ENCODE measurements at places on chromosomes 1 and 21. TPM values are rescaled to one million over a fixed set of nuclear protein-coding genes. Genes with fewer than 3 reads are reported as not detected.
A peak's percentile ranks its signal among the peaks of the same experiment; 100 is the strongest.

DNA sequence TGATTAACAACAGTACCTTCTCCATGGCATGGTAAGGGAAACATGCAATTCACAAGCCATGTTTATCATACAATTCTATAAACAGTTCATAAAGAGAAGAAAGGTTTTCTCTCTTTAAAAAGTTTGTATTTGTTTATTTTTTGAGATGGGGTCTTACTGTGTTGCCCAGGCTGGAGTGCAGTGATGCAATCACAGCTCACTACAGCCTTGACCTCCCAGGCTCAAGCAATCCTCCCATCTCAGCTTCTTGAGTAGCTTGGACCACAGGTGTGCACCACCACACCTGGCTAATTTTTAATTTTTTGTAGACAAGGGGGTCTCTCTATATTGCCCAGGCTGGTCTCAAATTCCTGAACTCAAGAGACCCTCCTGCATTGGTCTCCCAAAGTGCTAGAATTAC, 28.0 kb downstream of the SLC37A1 start:
- DNase-seq: no peak

Gene SLC30A2
- 0.13 TPM for total RNA-seq

GRCh38 chr21:26934383-26934782, 32.5 kb downstream of the ADAMTS5 start:
- no peak for DNase-seq

GRCh38 chr1:161216945-161217712, 2.0 kb downstream of the FCER1G start:
- DNase-seq: no peak

DNA sequence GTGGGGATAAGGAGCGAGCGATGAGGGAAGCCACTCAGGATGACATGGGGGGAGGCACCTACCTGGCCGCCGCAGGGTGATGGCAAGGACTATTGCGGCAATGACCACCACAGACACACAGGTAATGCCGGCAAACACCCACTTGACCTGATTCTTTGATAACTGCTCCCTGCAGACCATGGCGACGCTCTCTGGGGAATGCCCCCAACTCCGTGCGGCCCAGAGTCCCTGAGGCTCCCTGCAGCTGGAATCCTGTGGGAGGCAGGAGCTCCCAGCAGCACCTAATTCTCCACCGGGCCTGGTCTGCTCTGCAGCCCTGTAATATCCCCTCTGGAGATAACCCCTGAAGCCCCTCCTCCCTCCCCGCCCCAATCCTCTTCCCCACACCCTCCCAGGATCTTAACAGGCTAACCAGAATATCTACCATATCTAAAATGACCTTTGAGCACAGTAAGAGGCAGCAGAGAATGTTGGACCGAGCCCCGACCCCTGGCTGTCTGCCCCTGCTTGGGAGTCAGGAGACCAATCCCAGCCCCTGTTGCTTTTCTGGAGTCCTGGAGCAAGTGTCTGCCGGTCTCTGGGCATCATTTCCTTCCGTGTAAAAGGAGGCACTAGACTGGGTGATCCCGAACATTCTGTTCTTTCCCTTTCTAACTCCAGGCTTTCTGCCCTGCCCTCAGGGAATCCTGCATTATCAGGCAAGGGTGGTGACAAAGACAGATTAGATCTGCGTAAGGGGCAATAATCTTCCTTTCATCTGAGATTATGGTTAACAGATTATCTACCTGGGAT, at the start of gene FAM151A:
FAM151A (minus strand) TSS at position 310 of the 792 bp plus-strand sequence; CDS start at position 180, 130 bp downstream.
- no peak for DNase-seq

DNA sequence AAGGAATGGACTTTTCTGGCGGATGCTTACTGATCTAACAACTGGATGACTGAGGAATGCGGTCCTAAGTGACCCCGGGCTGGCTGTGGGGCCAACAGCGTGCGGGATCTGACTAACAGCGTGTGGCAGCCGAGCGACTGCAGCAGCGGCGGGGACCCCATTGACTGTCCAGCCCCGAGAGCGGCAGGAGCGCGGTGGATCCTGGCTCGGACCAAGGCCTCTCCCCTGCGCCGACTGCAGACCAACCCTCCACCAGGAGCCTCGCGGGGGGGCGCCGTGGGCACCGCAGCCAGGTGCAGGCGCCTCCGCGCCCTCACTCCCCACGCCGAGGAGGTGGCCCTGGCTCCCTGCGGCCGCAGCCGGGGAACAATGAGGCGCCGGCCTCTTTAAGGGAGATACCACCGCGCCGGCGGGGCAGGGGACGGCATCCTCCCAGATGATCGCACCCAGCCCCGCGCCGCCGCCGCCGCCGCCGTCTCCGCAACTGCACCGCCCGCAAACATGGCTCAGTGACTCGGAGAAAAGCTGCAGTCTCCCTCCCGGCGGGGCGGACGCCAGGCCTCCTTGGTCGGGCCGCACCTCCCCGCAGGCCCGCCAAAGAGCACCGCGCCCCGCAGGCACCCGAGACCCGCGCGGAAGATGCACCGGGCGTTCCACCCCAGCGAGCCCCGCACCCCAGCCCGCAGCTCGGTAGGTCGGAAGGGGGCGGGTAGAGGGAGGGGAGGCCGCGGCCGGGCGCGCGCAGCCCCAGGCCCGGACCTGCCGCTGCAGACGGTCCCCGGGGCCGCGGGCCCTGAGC, 694 bp upstream of the PDIK1L start:
- DNase-seq: peak; percentile 80

- DNase-seq: no peak
These were observed 668 bp downstream of the CBR3 start for GRCh38 chr21:36135391-36136102.

- DNase-seq: no peak
These were observed 499.1 kb upstream of the RUNX1 start for GRCh38 chr21:35547946-35548774.

Gene FCER1A
- not detected for total RNA-seq

GRCh38 chr1:232306269-232306961, 323.5 kb downstream of the SIPA1L2 start:
- DNase-seq: no peak

Gene CRABP2
- total RNA-seq: 70.4 TPM

DNA sequence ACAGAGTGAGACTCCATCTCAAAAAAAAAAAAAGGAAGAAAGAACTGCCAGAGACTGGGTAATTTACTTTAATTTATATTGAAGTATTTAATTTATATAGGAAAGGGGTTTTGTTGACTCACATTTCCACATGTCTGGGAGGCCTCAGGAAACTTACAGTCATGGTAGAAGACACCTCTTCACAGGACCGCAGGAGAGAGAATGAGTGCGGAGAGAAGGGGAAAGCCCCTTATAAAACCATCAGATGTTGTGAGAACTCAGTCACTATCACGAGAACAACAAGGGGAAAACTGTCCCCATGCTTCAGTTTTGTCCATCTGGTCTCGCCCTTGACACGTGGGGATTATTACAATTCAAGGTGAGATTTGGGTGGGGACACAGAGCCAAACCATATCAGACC, 25.8 kb upstream of the PPP1R8 start:
- no peak for DNase-seq

DNA sequence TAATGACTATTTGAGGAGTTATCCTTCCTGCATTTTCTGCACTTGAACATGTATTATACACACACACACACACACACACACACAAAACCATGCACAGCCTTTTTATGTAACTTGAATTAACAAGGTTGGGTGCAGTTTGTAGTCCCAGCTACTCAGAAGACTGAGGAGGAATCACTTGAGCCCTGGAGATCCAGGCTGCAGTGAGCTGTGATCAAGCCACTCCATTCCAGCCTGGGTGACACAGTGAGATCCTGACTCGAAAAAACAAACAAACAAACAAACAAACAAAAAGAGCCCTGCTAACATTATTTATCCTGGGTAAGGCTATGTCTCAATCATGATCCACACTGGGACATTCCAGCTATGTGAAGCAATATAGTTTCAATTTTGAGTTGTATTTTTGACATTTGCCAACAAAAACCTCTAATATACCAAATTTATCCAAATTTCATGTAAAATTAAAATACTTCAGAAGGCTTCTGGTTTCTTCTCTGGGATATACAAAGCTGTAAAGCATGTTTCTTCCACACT, 156.8 kb downstream of the NTPCR start:
- no peak for DNase-seq

DNA sequence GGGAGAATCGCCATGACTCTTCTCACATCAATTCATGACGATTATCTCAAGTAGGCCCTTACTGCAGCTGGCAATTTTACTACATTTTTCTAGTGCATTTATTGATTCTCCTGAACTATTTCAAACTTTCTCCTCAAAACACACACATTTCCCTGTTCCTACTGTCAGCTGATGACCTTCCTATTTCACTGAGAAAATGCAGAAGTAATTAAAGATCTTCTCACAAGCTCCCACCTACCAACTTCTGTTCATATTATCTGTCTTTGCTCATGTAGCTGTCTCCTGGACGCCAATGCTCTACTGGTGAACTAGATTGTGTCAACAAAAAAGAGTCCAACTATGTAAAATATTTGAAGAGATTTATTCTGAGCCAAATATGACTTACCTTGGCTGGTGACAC, 36.4 kb upstream of the FASLG start:
- no peak for DNase-seq

DNA sequence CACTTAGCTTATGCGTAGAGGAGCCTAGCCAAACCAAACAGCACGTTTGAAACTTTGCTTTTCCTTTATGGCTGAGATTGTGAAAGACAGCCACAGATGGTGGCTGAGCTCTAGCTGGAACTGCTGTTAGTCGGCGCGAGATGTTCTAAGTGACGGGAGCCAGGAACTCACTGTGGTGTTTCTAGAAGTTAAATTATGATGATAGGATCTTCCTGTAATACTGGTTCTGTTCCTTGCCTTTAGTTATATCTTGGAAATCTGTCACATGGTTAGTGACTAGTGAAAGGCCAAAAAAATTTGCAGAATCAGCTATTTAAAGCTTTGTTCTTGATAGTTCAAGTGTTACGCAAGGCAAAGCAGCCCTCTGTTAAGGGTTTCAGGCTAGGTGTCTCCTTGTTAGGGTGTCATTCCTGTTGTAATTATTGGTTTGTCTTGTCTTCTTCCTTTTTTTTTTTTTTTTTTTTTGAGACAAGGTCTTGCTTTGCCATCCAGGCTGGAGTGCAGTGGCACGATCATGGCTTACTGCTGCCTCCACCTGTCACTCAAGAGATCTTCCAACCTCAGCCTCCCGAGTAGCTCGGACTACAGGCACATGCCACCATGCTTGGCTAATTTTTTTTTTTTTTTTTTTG, 22.6 kb downstream of the AK4 start:
- DNase-seq: no peak

Gene LAX1
- total RNA-seq: not detected

DNA sequence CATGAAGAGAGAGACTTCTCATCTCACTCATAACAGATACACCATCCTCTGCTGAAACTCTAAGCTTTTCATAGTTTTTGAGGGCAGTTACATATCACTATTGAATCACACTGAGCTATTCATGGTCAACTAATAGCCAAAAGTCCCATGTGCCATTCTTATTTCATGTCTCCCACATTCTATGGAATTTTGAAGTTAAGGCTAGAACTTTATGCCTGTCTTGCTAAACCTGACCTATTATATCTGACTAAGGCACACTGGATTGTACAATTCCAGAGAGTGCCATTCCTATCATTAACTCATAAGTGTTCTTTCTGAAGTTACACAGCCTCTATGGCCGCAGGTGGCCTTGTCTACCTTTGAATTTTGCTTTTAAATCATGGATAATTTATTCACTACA, 254.3 kb downstream of the PTPRC start:
- DNase-seq: no peak

DNA sequence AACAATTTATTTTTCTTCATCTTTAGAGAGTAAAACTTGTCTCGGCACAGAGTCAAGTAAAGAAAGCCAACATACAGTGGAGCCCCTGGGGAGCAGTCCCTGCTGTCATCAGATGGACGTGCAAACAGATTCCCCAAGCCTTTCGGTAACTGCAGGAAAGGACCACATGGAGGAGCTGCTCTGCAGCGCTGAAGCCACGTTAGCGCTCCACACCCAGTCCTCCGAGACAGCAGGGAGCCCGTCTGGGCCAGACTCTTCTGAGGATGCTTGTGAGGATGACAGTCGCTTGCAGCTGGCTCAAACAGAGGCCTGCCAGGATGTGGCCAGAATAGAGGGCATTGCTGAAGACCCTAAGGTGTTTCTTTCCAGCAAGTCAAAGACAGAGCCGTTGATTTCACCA, 77.1 kb upstream of the SCCPDH start:
- DNase-seq: peak; percentile 13

DNA sequence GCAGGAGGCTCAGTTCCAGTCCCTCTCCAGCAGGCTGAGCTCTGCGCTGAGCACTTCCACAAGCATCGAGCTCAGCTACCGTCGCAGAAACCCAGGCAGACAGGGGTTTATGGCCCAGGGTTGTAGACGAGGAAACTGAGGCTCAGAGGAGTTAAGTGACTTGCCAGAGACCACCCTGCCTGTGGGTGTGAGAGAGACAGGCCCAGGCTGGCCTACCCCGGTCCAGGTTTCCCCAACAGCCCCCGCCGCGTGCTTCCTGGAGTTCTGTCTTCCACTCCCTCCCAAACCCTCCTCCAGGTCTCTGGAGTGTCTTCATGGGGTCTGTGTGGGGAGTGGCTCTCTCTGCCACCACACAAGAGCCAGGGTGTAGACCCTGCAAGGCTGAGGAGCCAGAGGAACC, 615.9 kb downstream of the PTPRU start:
- DNase-seq: no peak

- DNase-seq: no peak
These were observed 464 bp upstream of the RNASEL start for GRCh38 chr1:182589520-182589919.

- DNase-seq: no peak
These were observed 316.8 kb downstream of the SETD4 start for GRCh38 chr21:35743571-35743970.

- no peak for DNase-seq
These were observed 6.8 kb downstream of the CYP4X1 start for GRCh38 chr1:47030170-47030805.

- DNase-seq: no peak
These were observed 19.7 kb downstream of the GNAI3 start for GRCh38 chr1:109567877-109568672.

Gene NID1
- 21.0 TPM for total RNA-seq
